H54 (cell line): ENCODE measurements at places on chromosomes 12 and 14.
A peak's percentile ranks its signal among the peaks of the same experiment; 100 is the strongest.

DNA sequence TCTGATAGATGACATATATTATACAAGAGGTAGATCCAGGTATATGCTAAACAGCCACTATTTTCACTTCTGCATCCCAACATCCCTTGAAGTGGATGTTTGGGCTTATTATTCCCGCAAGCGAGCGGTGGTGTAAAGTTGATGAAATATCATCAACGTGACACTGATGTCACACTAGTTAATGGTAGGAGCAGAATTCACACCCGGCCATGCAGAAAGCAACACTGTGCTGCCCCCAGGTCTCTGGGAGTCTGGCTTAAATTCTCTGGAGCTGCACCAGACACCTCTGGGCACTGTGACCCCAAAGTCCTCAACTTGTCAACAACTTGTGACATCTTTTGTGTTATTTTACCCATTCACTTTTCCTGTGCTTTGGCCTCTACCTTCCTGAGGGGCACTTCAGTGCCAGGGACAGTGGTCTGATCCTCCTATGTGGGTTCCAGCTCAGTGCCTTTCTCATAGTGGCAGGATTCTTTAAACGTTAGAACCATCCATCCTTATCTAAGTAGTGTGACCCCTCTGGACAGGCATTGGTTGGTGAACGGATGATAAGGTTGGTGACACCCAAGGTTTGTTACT lies 952 bp downstream of the DRAM1 start:
- no peak for DNase-seq

- no peak for DNase-seq
These were observed 10.7 kb downstream of the ERP29 start for GRCh38 chr12:112023759-112024396.

DNA sequence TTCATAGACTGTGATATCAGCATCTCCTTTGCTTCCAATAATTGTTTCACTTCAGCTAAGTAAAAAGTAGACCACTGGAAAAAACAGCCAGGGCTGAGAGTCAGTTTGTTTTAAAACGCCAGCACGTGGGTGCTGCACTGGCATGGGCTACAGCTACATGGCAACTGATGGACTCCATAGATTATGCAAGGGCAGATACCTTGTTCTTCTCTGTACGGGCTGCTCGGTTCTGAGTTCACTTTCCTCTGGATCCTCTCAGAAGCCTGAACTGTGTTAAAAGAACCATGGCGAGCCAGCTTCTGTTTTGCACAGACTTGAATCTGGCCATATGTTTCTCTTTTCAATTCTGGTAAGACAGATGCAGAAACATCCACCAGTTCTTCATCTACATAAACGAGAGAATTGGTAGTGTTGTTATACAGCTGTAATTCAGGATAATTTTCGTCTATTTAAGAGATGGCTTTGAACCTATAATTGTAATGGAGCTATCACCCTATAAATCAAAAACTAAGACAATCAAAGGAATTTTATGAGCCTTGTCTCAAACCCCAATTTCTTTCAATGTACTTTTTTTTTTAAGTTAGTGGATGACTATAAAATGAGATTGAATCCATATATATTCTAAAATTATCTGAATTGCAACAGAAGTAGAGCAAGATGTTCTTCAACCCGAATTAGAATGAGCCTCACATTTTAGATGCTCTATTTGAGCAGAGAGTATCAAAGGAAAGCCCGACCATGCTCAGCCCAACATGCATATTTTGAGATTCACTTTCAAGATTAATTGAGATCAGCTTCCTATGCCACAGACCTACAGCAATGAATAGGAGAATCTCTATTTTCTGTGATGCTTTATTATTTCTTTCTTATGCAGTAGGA lies 31.5 kb downstream of the E2F7 start:
- no peak for DNase-seq

DNA sequence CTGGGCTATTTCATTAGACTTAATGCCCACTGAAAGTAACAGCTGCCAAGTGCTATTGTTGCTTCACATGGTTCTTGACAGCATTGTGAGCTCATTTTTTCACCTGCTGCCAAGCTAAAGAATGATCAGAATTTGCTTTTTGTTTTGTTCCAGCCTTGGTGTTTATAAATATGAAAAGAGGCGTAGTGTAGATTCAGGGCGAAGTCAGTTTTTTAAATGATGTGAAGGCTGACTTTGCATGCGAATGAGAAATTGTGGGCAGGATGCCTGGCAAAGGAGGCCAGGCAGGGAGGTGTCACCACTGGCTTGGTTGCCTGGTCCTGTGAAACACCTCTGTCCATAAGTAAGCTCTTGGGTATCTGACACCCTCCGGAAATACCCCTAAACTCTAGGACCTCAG lies 93.3 kb upstream of the NAP1L1 start:
- DNase-seq, result no peak

DNA sequence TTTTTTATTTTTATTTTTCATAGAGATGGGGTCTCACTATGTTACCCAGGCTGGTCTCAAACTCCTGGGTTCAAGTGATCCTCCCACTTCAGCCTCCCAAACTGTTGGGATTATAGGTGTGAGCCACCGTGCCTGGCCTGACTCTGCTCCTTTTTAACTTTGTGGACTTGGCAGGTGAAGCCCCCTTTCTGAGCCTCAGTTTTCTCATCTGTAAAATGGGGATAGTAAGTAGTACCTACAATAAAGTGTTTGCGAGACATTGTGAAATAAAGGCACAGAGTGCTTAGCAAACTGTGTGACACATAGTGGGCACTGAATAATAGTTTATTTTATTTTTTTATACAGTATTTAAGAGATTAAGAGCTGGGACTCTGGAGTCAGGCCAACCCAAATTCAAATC lies 21.1 kb upstream of the MED13L start:
- DNase-seq, result no peak

GRCh38 chr14:74085047-74085637 lies 386 bp downstream of the LIN52 start:
- DNase-seq, result peak; percentile 9

DNA sequence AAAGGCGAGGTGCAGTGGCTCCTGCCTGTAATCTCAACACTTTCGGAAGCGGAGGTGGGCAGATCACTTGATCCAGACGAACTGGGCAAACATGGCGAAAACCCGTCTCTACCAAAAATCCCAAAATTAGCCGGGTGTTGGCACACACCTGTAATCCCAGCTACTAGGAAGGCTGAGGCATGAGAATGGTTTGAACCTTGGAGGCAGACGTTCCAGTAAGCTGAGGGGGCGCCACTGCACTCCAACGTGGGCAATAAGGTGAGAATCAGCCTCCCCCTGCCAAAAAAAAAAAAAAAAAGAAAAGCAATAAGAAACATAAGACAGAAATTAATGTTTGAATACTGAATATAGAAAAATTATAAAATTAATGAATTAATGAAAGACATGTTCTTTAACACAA lies 928.7 kb downstream of the LRFN5 start:
- no peak for DNase-seq

GRCh38 chr12:110760204-110760609 lies 17.5 kb upstream of the PPP1CC start:
- no peak for DNase-seq

GRCh38 chr12:1879633-1880032 lies 38.8 kb downstream of the CACNA2D4 start:
- DNase-seq, result no peak

GRCh38 chr12:120922279-120922678 lies 18.1 kb upstream of the SPPL3 start:
- DNase-seq, result no peak

GRCh38 chr12:48686615-48687334 lies 4.7 kb upstream of the KANSL2 start:
- DNase-seq, result no peak

- no peak for DNase-seq
These were observed 24.0 kb upstream of the PKP2 start for GRCh38 chr12:32920506-32921085.

DNA sequence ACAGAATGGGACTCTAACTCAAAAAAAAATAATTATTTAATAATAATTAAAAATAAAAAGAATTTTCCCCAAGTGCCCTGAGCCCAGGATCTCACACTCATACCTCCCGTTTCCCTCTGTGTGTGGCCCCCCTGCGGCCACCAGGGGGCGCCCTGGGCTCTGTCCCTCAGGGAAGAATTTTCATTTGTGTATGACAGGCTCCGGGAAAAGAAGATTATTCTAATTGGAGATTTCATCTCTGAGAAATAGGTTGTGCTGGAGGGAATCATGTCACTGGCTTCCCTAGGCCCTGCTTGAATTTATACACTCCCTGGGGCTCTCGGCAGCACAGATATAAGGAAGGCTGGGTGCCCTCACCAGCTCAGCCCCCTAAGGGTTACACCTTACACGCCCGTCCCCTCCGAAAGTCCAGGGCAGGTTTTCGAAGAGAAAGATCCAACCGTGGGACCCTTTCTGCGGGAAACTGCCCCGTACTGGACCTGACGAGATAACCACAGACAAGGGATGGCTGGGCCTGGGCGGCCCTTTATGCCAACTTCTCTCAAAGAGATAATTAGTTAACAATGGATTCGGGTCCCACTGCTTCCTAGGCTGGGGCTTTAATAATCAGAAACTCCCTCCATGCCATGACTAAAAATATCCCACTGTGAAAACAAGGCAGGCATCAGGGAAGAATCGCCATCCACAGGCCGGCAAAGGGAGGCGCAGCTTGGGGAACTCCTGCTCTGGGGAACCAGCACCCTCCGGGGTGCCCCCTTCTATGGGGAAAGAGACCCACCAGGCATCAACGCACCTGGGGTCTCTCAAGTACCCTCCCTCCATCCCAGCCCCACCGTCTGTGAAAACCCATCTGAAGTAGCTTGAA lies 80.7 kb downstream of the KDM2B start:
- DNase-seq, result peak; percentile 84

GRCh38 chr14:53495846-53496343 lies 342.8 kb upstream of the DDHD1 start:
- DNase-seq, result no peak

- no peak for DNase-seq
These were observed 123.9 kb downstream of the PRMT8 start for GRCh38 chr12:3614806-3615466.

DNA sequence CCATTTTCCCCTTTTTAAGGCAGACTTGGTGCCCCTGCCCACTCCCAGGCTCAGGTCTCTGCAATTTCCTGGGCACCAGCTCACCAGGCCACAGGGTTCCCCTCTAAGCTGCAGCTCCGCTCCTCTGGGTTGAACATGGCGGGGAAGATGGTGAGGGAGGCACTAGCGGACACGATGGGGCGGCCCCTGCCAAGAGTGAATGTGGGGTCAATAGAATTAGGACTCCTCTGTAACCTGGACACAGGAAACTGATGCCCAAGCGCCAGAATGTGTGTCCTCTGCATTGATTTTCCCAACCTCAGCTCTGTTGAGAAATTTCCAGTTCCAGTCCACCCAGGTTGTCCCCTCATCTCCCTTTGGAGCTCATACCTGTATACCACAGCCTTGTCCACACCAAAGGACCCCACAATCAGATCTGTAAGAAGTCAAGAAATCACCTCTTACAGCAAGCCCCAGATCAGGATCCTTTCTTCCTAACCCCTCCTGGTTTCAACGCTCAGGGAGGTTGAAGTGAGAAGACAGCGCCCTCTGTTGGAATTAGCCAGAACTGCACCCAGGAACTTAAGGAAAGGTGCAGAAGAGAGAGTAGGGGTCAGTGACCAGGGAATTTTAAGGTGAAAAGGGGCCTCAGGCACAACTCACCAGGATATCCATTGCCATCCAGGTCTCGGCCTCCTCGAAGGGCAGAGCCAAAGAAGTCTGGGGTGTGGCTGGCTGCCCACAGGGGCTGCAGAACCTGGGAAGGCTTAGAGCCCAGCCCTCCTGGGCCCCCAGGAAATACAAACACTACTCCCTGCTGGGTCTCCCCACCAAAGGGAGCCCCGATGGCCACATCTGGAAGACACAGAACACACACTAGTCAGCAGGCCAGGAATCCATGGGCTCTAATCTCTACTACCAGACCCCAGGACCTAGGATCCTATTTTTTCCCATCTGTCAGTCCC lies 14.7 kb downstream of the ITGA5 start:
- no peak for DNase-seq

DNA sequence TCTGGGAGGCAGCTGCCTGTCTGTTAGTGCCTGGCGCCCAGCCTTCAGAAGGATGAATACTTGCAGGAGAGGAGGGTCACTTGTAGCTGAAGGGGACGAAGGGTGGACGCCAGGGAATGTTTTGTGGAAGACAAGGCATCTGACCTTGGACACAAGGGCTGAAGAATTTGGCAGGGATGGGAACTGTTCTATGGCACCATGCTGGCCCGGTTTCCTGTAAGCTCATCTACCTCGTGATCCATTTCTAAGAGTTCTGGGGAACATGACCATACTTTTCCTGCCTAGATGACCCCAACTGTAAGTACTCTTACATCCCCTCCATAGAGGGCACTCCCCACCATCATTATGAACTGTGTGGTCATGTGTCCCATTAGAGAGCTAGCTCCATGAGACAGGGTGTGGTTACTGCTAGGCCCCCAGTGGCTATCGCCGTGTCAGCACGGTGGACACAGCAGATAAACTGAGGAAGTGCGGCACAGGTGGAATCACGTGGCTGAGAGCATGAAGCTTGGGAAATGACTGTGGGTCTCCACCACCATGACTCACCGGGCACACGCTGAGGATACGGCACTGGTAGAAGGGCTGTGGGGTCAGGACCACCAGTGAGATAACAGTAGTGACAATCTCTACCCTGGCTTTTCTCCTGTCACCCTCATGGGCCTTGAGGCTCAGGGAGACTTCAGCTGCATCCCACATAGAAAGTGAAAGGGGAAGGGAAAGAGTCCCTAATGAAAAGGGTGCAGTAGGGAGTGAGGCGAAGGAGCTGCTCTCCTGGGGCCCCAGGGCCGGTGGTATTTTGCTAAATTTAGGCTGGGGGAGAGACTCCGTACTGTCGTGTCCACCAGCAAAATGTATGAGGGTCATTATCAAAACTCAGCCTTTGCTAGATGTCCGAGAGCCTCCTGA lies 252.6 kb downstream of the FOXN3 start:
- no peak for DNase-seq

DNA sequence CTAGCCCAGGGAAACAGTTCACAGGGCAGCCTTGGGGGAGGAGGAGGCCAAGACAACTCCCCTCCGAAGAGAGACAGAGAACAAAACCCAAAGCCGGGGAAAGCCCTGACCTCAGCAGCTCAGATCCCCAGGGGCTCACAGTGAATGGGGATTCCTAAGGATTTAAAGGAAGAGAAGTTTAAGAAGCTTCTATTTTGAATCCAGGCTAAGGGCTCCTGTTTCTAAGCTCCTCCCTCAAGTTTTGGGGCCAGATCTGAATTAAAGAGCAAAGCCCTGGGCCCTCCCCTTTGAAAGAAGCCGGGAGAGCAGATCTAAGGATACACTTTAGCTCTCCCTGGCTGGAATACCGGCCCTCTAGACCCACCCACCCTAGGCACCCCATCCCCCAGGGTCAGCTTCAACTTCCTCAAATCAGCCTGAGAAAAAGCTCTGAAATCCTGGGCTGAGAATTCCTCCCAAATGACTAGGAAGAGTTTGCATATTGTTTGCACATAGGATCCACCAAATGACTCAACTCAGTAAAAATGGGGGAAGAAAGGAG lies 3.9 kb downstream of the KDM2B start:
- no peak for DNase-seq
